ENCODE measurements at places on chromosomes 7 and 10. TPM values are rescaled to one million over a fixed set of nuclear protein-coding genes. Genes with fewer than 3 reads are reported as not detected.

DNA sequence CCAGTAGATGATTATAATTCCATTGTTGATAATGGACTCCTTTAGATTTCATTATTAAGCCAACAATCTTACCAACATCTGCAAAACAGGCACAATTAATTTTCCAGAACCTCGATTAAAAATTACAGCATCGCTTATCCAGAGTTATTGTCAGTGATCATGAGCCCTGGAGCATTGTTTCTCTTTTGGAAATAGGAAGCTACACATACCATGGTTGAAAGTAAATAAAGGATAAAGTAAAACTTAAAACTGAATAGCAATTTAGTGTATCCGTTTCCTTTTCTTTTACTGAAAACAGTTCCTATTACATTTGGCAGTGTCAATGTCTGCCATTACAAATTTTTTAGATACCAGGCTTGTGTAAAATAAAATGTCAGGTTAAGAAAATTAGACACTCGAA lies 9.9 kb upstream of the HOXA2 start:
- no peak for DNase-seq

DNA sequence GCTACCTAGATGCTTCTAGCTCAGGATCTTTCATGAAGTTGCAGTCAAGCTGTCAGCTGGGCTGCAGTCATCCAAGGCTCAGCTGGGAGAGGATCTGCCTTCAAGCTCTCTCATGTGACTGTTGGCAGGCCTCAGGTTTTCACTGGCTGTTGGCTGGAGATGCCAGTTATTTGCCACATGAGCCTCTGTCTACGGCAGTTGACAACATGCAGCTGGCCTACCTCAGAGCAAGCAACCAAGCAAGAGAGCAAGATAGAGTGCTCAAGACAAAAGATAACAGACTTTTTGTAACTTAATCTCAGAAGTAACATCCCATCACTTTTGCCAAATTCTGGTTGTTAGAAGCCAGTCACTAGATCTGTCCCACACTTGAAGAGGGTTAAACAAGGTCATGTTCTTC lies 125.8 kb downstream of the TPST1 start:
- DNase-seq: no peak

DNA sequence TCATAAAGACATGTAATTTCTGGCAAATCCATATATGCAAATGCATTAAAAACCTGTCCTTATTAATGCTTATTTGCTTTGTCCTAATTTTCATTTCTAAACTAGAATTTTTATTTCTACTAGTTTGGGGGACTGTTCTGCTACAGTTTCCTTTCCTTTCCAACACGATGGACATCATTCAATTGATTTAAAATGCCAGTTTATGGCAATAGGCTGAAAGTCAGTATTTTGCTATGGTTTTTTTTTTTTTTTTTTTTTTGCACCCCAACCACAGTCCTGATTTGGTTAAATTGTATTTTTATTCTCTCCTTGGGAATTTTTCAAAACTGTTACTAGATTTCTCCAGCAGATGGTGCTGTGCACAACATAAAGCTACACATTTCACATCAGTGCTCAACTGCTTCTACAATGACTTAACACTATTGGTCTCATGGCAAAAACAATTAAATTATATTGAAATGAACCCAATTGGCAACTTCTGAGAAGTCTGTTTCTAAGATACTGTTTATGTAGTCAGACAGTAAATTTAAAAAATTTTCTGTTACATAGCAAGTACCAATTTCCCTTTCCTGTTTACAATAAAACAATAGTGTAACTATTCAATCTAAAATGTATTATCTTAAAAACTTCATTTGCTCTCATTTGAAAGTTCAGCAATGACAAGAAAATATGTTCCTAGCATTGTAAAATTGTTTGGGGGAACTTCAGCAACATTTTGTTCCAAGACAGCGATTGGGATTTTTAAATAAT lies 193.8 kb upstream of the CCDC6 start:
- no peak for DNase-seq

GRCh38 chr10:33804584-33804983 lies 470.1 kb upstream of the NRP1 start:
- no peak for DNase-seq

- no peak for DNase-seq
Observed at GRCh38 chr7:129684777-129685176, 73.3 kb downstream of the NRF1 start.

DNA sequence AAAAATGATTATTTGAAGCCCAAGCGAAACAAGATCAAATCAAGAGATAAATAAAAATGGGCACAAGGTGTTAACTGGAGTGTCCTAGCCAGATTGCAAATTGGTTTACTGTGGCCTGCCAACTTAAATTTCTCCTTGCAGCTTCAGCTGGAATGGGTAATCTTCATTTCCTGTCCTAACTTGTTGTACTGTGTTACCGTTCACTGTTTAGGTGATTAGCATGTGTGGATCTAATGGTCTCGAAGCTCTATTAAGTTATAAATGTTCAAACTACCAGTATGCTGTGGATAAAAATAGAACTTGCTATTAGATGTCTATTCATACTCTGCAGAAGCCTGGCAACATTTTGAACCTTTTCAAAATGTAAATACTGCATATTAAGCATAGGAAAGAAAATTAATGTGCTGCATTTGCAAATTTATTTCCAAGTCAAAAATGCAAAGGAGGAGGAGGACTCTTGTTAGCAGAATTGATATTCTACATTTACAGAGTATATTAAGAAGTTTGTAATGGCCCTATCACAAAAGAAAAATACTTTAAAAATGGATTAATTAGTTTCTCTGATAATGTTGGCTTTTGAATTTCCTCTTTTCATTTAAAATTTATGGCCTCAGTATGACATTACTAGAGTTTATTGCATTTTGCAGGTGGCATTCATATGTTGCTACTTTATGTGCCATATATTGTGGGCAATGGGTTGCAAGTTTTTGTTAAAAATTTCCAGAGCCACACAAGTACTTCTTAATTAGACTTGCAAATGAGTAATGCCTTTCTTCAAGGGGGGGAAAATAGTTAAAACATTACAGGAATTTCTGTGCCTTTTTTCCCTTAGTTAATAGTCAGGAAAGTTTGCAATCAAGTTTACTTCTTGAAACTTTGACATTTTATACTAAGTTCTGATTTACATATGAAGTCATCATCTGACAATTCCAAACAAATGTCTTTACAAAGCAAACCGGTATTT lies 92.1 kb downstream of the CABCOCO1 start:
- no peak for DNase-seq

DNA sequence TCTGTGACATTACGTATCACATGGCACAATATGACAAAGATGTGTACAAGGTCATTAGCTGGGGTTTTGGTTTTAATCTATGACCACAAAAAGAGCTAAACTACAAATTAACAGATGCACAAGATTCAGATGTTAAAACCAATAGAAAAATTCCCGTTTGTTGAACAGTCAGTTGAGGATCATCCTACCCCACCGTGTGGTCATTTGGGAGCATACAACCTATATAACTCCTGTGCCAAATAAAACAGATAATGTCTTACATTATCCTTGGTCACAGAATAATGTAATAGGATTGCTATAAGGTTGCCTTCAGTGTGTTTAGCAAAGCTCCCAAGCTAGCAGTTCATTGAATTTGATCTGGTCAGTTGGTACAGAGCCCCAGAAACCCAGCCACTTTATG lies 28.2 kb downstream of the ASNS start:
- DNase-seq: no peak

DNA sequence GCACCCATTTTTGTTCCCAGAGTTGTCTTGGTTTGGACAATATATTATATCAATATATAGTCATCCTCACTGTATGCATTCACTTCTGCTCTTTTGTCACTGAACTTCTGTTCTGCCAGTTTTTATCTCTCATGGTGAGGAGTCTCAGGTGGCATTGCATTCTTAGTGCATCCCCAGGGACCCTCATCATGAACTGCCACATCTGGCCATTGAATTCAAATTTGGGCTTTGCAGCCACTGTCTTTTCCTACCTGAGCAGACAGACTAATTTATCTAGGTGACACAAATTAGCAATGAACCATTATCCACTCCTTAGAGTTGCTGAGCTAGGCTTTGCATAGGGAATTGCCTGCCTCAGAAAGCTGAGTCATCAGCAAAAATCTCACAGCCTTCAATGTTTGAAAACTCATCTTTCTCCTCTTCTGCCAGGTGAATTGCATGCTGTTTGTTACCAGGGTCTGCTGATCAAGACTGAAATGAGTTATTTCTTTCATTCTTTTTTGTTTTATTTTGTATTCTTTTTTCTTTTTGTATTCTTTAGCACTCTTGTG lies 316.8 kb upstream of the MTPN start:
- no peak for DNase-seq

DNA sequence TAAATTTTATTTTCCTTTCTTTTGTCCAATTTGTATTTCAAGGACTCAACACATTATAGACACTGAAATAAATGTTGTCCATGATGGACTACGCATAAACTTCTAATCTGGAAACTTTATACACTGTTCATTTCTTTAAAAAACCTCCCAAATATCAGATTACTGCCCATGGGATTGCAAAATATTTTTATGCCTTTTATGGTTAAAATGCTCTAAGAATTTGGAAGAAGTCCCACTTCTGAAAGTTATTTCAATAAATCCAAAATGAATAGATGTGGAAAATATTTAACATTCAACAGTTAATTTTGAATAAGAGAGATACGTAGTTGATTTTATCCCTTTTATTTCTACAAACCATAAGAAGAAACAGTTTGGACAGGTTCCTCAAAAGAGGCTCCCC lies 46.1 kb downstream of the CABCOCO1 start:
- no peak for DNase-seq

GRCh38 chr7:131183611-131184119 lies 144.0 kb upstream of the MKLN1 start:
- peak; percentile 20 for DNase-seq

- DNase-seq: no peak
Observed at GRCh38 chr10:43236176-43236850, 30.6 kb downstream of the RASGEF1A start.

DNA sequence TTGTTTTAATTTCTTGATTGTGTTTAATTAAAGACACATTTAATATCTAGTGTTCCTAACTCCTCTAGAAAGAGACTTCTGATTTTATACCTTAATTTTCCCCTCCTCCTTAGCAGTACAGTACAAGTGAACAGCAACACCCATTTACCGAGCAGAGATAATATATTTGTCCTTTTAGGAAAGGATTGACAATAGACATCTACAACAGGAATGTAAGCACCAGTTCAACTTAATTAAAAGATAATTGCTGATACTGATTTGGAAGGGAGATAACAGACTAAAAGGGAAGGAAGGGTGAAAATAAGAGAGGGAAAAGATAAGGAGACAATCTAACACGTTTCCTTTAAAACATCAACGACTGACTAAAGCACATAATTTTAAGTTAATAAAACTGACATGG lies 119.3 kb downstream of the SRPK2 start:
- DNase-seq: no peak

DNA sequence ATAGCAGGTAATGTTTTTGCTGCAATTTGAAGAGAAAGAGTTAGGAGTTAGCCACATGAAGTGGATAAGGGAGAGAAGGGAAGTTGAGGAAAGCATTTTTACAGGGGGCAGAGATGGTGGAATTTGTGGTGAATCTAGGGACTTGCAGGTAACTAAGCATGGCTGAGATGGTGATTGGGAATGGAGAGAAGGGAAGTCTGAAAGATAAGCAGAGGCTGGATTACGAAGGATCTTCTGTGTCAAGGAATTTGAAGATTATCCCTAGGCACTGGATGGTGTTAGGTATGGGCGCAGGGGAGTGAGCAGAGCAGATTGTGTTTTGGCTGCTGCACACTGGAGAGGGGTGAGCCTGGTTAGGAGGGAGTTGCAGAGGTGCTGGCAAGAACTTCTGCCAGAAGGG lies 25.3 kb downstream of the ZRANB1 start:
- DNase-seq: no peak

DNA sequence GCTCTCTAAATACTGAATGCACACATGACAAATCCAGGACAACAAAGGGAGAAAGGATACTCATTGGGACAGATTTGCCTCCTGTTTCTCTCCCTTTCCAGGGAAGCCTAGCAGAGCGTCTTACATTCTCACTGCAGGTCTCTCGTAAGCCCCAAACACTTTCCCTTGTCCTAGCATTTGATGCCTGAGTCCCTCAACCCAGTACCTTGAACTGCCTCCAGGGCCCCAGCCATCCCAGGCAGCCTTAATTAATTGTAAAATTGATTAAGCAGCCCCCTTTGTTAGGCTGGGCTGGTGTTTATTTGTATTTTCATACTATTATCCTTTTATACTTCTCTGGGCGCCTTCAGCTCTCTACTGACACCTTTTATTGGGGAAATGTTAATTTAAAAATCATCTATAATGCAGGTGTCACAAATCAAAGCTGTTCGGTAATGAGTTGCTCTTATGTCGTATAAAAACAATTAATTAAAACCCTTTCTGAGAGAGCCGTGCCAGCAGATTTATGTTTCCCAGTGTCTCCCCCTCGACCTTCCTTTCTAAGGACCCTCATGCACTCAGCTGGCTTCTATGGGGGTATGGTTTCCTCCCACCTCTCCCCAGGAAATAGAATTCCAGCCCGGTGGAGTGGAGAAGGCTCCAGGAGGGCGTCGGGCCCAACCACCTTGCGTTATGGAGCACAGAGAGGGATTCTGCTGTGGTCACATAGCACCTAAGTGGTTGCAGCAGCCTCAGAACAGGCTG lies 243.8 kb downstream of the RPS24 start:
- no peak for DNase-seq

GRCh38 chr7:44290252-44290620 lies 35.2 kb downstream of the CAMK2B start:
- DNase-seq: no peak

- DNase-seq: no peak
Observed at GRCh38 chr10:78225594-78225993, 191.9 kb downstream of the RPS24 start.

GRCh38 chr7:24978843-24979469 lies 1.0 kb downstream of the OSBPL3 start:
- no peak for DNase-seq

GRCh38 chr10:63346015-63346441 lies 119.7 kb downstream of the JMJD1C start:
- DNase-seq: no peak

DNA sequence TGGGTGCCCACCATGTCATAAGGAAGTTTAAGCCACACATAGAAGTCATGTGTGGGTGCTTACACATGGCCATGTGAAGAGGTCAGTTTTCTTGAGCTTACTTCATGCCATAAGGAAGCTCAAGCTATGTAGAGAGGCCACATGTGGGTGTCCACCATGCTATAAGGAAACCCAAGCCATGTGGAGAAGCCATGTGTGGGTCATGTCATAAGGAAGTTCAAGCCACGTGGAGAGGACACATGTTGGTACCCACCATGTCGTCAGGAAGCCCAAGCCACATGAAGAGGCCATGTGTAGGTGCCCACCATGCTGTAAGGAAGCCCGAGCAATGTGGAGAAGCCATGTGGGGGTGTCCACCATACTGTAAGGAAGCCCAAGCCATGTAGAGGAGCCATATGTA lies 1089.2 kb upstream of the AUTS2 start:
- DNase-seq: no peak

Gene PAPSS2
- 0.46 TPM for total RNA-seq

Gene IDI2
- not detected for total RNA-seq

All from CD8-positive, alpha-beta memory T cell (primary cell).